SW480 (cell line): ENCODE measurements at places on chromosomes 5 and 9.

DNA sequence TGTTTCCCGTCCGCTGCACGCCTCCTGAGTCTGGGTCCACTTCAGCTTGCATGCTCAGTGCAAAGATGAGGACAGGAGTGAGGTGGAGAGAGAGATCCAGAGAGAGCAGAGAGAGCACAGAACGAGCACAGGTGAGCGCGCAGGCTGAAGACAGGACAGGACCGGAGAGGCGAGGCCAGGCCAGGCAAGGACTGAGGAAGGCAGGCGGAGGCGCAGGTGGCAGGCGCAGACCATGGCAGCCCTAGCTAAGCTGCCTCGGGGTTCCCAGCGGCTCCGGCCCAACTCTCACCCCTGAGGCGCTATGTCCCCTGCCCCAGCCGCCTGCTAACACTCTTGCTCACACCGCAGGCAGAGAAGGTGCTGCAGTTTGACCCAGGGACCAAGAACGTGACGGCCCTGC lies 9.7 kb downstream of the GRIN1 start:
- no peak for DNase-seq

GRCh38 chr5:176620333-176620981 lies 9.9 kb downstream of the SNCB start:
- DNase-seq = peak; percentile 32

- no peak for DNase-seq
Measured at GRCh38 chr9:116002181-116002580, 151.4 kb upstream of the PAPPA start.

GRCh38 chr9:133494636-133495326 lies 15.9 kb upstream of the SLC2A6 start:
- no peak for DNase-seq

GRCh38 chr9:22657713-22658112 lies 211.1 kb downstream of the DMRTA1 start:
- DNase-seq = no peak

GRCh38 chr9:128575469-128575868 lies 23.1 kb downstream of the SPTAN1 start:
- no peak for DNase-seq

GRCh38 chr9:69615880-69616279 lies 56.3 kb downstream of the APBA1 start:
- no peak for DNase-seq

- DNase-seq = no peak
Measured at GRCh38 chr9:4146293-4146692, 153.6 kb downstream of the GLIS3 start.

- DNase-seq = no peak
Measured at GRCh38 chr5:149423794-149424268, 44.7 kb upstream of the IL17B start.

- no peak for DNase-seq
Measured at GRCh38 chr5:179336871-179337795, 8.1 kb downstream of the ADAMTS2 start.

- DNase-seq = no peak
Measured at GRCh38 chr9:119967867-119968535, 598.8 kb upstream of the BRINP1 start.

DNA sequence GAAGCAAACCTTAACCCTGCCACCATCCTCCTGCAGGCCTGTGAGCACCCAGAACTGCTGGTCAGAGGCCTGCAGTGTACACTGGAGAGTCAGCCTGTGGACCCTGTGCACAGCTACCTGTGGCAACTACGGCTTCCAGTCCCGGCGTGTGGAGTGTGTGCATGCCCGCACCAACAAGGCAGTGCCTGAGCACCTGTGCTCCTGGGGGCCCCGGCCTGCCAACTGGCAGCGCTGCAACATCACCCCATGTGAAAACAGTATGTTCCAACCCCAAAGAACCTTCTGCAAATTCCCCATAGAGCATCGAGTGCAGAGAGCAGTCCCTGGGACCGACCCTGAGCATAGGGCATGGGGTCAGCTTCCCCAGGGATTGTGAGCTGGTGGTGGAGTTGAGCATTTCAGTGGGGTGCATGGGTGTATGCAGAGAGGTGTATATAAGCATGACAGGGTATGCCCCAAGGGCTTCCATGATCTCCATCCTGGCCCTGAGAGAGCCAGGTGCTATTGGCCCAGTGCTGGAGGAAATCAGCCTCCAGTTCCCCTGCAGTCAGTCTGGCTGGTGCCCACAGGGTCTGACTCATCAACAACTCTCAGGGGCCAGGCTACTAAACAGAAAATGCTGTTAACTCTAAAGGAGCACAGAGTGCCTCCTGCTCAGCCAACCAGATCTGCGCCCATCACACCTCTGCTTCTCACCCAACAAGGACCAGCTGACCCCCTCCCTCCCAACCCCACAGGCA lies 126.2 kb downstream of the SAXO1 start:
- peak; percentile 2 for DNase-seq

- DNase-seq = peak; percentile 88
Measured at GRCh38 chr9:97046228-97046627, 7.3 kb upstream of the CTSV start.

DNA sequence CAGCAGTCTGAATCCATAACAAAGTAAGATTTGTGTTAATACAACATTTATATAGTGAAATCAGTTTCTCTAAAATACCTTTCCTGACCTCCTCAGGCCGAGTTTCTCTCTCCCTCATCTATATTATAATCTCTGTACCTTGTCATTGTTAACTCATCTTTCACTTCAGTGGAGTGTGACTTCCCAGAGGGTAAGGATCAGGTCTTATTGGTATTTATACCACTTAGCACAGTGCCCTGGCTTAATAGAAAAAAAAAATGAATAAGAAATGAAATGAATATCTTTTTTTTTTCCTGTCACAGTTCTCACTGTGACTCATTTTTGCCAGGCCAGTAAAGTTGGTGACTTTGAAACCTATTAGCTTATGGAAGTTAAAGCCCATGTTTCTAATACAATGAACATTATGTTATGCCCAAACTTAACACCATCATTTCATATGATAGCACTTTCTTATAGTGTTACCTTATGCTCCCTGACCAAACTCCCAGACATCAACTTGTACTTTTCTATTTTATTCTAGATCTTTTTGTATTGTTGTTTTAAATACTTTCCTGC lies 90.1 kb downstream of the NR3C1 start:
- DNase-seq = no peak

GRCh38 chr5:5558102-5558501 lies 135.6 kb downstream of the ICE1 start:
- DNase-seq = no peak

- DNase-seq = no peak
Measured at GRCh38 chr5:111719773-111720172, 37.2 kb downstream of the NREP start.

DNA sequence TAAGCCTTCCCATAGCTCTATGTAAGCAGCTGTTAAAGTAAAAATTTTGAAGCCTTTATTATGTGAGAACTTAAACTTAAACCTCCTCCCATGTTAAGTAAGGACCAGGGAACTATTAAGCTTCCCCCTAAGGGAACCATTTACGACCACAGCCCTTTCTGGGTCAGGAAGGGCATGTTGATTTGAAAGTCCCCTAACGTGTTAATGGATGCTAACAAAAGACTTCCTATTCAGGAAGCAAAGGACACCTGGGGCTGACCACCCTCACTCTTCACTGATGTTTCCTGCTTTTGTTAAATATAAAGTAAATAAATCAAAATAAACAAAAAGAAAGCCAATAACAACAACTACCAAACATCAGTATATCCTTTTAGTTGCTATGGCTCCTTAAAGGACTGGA lies 170.6 kb upstream of the RFX3 start:
- DNase-seq = no peak

GRCh38 chr5:172173564-172174153 lies 14.4 kb downstream of the STK10 start:
- peak; percentile 84 for DNase-seq

DNA sequence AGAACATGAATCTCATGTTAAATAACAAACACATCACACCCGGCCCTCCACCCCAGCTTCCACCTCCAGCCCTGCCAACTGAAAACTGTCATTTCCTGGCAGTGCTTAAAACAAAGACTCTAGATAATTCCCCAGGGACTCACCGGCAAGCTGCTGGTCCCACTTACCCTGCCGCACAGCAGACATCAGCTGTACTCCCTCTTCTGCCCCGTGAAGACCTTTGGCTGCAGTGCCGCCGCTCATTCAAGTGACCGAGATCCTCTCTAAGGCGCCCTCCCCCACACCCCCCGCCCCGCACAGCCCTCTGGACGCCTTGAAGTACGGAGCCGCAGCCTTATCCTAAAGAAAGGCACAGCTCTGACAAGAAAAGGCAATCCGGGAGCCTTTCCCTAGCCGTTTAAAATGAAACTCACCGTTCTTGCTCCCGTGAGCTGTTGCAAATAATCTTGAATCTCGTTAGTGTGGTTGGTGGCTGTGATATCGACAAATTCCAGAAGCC lies 434 bp downstream of the GLRX start:
- peak; percentile 49 for DNase-seq

DNA sequence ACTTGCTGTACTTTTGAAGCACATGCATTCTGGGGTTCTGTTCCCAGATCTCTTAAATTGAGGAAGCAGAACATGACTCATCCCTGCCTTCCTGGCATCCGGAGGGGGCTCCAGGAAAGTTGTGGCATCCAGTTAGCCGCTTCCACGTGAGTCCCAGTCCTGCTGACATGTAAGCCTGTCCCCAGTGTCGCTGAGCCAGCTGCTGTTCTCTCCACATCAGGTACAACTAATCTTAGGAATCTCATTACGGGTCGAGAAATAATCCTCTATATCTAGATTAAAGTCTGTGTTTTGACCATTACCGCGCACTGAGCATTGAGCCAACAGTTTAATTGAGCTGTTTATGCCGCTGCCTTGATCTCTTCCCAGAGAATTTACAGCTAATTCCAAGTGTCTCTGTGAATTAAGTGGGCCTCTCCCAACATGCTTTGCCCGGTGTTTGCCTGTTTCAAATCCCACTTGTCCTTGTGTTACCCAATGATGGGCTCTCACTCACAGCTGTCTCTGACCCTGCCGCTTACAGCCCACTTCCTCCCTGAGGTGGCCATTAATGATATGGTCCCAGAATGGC lies 10.5 kb upstream of the SHB start:
- peak; percentile 79 for DNase-seq

DNA sequence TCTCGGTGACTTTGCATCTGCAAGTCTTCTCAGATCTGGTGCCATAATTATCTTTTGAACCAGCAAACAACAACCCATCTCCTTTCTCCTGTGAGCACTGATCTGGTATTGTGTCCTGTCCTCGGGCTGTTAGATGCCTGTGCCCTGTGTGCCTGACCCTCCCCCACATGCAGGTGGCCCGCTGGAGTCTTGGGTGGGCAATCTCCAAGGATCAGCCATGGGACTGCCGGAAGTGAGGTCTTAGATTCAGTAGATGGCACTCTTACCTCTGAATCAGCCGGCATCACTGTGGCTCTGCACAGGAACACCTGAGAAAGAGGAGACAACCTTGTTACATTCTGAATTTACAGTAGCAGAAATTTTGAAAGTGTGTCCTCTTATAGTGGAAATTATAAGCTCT lies 172.4 kb downstream of the IRX2 start:
- DNase-seq = peak; percentile 36
